ENCODE measurements at places on chromosomes 12 and 14.

GRCh38 chr12:1138691-1139090 lies 147.7 kb downstream of the ERC1 start:
- no peak for DNase-seq

DNA sequence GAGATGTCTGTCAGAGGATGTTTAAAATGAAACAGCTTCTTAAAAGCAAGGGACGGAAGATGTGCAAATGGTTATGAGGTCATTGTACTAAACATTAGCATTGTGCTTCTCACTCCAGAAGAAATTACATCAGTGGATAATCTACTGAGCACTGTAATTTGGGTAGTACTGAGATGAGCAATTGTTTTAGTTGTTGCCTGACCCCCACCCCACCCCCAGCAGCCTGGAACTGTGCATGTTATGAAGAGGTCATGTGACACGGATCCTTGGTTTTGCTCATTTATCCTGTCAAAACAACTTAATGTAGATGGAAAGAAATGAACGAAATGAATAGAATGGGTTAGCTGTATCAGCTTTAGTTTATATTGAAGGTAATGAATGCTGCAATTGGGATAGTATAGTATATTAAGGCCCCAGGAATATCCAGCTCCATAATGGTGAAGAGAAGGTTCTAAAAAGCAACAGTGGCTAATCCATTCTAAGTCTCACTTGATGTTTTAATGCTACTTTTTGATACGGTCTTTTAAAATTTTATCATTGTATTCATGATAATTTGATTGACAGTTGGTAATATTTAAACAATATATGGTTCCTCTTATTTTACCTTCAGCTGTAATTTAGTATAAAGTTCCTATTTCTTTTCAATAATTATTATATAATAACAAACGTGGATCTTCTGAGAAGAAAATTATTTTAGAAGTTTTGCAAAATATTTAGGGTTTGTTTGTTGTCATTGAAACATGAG lies 58.5 kb downstream of the WNK1 start:
- no peak for DNase-seq

DNA sequence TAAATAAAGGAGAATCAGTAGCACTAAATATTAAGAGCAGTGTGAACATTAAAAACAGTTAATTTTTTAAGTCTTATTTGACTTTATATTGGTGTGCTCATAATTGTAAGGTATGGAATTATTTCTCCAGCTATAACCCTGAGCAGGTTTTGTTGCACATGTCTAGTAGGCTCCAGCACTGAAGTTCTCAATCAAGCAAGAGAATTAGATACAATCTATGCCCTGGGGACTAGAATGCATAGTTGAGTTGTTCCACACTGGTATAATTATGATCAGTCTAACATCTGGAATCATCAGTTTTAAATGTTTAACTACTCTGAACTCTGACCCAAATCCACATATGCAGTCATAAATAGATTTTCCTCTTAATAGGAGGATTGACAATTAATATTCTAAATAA lies 257.8 kb upstream of the ARHGAP5 start:
- DNase-seq, result no peak

DNA sequence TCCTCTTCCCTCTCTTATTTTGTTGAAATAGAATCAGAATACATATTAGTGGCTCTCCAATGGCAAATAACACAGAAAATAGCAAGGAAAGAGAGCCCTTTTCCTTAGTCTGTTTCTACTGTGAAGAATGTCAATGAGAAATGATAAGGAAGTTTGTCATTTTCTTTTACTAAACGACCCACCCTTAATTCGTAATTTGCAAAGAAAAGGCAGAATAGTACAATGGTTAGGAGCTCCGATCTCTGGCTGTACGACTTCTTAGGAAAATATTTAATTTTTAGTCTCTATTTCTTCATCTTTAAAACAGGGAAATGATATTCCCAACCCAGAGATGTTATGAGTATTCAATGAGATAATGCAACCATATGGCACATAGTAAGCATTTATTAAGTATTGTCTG lies 6.0 kb downstream of the PAX9 start:
- DNase-seq, result no peak

DNA sequence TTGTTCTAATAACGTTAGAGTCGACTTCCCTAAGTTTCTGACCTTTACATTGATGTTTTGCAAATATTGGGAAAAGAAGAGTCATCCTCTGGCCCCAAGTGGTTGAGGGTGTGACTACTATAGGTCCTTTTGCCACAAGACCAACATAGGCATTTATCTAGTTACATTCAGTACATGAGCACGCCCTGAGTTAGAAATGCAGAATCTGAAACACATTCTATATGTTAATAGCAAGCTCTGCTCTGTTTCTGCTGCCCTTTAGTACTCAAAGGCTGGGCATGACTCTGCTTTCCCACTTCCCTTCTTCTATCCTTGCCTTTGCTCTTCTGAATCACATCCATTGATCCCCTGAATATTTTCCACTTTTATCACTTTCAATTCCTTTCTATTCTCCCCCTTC lies 115.1 kb upstream of the PTPRB start:
- DNase-seq, result no peak

- DNase-seq, result no peak
These were observed 7.0 kb downstream of the PPP1R12A start for GRCh38 chr12:79927772-79928474.

GRCh38 chr14:64824471-64824870 lies 55.2 kb downstream of the SPTB start:
- no peak for DNase-seq

- DNase-seq, result no peak
These were observed 25.3 kb downstream of the GRIN2B start for GRCh38 chr12:13956060-13956590.

DNA sequence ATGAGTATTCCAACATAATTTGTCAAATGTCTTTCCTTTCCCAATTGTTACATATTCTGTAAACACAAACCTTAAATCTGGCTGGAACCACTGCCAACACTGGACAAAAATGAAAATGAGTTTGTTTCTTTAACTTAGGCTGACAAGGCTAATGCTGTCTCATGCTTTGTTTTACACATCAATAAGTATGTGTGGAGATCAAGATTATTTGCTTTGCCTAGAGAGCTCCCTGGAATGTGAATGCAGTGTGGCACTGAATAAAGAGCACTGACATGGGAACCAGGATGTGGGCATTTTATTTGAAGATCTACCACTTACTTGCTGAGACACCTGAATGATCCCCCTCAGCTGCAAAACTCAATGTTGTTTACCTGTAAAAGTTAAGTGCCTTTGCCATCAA lies 61.7 kb downstream of the RALGAPA1 start:
- DNase-seq, result no peak

DNA sequence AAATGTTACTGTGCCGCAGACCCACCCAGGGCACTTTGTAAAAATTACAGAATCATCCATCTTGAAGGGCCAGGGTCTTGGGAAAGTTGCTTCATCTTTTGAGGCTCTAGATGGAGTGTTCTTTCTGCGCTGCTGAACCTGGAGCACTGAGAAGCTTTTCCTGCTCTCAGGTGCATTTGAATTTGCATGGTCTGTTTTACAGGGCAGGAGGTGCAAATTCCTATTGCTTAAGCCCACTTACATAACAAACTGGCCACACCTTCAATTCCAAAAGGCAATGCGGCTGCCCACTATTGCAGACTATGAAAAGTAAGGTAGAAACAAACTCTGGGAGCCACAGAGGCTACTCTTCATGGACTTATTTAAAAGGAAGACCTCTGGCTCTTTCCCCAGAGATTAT lies 254.8 kb downstream of the CACNA1C start:
- DNase-seq, result no peak

DNA sequence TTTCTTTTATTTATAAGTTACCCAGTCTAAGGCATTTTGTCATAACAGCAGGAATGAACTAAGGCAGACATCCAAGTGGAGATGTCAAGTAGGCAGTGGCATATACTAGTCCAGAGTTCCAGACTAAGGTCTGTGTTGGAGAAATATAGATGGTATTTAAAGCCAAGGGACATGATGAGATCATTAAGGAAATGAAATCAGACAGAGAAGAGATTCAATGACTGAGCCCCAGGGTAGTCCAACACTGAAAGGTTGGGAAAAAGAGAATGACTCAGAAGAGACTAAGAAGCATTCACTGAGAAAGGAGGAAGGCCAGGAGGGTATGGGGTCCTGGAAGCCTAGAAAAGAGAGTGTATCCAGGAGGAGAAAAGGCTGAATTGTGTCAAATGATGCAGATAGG lies 442.2 kb upstream of the CCDC196 start:
- no peak for DNase-seq

- no peak for DNase-seq
These were observed 374.2 kb downstream of the BCL11B start for GRCh38 chr14:98897605-98898309.

DNA sequence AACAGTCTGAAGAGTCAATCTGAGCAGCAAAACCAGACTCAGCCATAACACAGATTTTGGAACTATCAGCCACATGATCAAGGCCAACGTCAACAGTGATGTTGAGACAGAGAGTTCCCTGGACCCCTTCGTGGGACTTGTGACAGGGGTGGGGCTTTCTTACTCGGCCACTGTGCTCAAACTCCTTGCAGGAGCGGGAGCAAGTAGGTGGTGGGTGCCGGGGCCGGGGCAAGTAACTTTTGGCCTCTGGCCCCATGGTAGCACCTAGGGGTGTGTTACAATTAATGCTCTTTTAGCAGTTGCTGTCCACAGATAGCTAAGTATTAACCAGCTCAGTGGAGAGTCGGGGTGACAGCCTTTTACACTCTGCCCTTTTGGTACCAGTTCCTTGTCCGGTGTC lies 384.4 kb downstream of the NUAK1 start:
- DNase-seq, result no peak

DNA sequence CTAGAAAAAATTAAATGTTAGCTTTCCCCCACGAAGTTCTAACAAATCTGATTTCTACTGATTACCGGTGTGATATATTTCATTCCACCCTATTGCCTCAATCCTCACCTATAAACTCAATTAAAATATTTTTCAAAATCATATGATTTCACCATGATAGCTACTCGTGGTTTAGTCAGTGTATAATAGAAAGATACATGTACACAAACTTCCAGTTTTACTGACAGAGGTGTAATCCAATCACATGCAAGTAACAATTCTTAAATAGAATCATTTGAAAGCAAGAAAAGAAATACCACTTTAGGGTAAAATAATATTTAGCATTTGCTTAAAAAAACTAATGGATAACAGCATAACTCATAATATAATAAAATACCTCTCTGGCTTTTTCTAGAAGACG lies 55.0 kb upstream of the C12orf50 start:
- DNase-seq, result no peak

DNA sequence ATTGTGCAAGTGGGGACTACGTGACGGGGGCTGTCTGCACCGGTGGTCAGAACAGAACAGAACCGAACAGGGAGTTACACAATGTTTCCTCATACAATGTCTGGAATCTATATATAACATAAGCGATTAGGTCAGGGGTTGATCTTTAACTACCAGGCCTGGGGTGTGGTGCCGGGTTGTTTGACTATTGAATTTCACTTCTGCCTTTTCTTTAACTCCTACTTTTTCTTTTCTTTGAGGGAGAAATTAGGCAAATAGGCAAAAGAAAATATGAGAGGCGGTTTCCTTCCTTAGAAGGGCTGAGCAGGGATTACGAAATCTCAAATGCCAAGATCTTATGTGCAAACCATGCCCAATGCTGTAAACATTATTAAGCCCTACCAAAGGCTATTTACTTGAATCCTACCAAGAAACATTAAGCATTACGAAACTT lies 140.3 kb downstream of the SLC38A6 start:
- DNase-seq, result no peak

- no peak for DNase-seq
These were observed 28.0 kb upstream of the DAAM1 start for GRCh38 chr14:59160506-59160905.

- no peak for DNase-seq
These were observed 7.5 kb downstream of the HOXC4 start for GRCh38 chr12:54060975-54061778.

DNA sequence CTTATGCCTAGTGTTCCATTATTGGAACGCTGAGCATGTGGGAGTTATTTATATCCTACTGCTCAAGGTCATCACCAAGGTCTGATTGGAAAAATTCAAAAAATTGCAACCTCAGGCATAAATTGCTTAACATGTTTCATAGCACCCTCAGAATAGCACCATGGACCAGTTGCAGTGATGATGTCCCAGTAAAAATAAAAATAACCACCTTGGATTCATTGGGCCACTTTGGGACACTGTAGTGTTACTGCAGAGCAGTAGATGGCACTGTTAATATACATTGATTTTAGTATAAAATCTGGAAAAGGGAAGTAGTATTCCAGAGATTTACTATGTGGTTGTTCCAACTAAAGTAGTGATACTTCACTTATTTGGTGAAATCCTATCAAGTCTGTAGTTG lies 31.0 kb upstream of the PTCSC3 start:
- no peak for DNase-seq

DNA sequence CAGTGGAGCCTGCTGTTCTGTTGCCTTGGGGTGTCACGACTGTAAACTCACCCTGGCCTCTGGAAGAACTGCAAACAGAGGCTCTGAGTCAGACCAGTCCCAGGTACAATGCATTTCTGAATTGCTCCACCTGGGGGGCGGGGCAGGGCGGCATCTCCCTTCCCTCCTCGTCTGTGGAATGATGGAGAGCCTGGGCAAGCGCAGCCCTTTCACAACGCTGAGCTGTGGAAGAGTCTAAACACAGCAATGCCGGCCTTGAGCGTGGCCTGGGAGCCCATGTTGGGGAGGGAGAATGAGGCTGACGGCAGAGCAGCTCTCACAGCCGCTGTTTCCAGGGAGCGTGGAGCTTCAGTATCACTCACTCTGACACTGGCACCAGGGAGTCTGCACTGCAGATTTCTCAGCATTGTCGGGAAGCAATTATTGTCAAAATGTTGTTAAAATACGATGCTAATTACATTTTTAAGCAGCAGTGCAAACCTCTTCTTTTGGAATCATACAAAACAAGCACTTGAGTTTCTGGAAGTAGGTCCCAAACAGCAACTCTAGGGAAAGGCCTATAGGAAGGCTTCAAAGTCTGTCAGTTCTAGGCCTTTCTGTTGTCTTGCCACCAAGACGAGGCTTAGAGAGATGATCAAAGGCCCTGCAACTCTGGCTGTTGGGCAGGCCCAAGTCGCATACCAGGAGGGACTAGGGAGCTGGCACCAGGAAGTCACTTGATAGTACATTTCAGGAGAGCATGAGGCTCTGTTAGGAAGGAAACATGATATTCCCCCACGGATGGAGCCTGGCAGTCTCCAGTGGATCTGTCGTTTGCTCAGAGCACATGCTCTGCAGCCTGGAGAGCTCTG lies 244.0 kb upstream of the FKBP4 start:
- DNase-seq, result no peak

DNA sequence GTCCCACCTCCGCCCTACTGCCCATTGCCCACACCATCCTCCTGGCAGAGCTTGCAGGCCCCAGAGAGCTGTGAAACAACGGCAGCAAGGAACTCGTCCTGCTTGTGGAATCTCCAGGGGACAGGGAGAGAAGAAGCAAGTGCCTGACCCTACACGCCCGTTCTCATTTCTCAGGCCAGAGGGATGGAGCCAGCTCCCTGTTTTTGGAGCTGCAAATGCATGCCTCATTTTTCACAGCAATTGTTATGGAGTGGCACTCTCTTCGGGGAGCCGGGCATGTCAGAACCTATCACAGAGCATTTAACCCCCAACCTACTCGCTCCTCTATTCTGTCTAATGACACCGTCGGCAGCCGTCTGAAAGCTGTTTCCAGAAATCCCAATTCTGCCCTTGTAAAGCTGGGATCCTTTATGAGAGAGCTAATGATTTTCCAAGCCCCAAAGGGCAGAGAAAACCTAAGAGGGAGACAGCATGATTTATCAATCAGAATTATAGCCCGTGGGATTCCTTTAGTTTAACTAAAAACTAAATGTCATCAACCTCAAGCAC lies 222.3 kb upstream of the NOS1 start:
- no peak for DNase-seq

- no peak for DNase-seq
These were observed 127.5 kb downstream of the TGFB3 start for GRCh38 chr14:75854111-75854799.

All from stimulated activated CD4-positive, alpha-beta T cell treated with anti-CD3 and anti-CD28 coated beads, Interleukin-1b, Interleukin-23, amount 100 ng/mL, for 1 hour (primary cell).